Activated naive CD4-positive, alpha-beta T cell treated with anti-CD3 and anti-CD28 coated beads, Interleukin-2, amount 50 U/mL, for 16 hours (primary cell): ENCODE measurements at places on chromosomes 3 and 15.

DNA sequence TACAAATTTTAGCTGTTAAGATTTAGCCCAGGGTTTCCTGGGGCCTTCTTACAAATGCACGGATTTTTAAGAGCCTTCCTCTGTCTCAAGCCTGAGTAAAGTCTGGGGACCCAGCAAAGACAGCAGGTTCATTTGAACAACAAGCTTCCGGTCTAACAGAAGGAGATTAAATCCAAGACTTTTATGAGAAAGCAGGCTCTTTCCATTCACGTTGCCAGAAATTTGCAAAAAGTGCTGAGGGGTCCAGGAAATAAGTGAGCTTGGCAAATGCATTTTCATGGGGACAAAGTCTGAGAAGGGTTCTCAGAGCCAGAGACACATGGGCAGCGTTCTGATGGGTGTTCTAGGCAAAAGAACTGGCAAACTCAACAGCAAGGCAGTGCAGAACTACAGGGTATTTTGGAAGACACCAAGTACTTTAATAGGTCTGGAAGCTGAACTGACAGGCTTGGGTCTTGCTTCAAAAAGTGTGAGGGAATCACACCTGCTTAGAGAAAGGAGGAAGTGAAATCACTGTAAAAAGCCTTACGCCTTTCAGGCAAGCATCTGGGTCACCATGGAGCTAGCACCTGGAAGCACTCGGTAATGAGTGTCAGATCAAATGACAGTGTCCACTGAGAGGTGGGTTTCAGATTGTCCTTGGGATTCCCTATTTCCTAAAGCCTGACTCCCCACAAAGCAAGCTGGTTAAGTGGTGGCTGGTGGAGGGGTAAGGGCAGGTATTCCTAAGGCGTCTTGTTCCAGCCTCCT, 115.8 kb upstream of the ARHGEF3 start:
- DNase-seq: no peak

GRCh38 chr15:59953392-59953883, 50.7 kb upstream of the FOXB1 start:
- no peak for DNase-seq

DNA sequence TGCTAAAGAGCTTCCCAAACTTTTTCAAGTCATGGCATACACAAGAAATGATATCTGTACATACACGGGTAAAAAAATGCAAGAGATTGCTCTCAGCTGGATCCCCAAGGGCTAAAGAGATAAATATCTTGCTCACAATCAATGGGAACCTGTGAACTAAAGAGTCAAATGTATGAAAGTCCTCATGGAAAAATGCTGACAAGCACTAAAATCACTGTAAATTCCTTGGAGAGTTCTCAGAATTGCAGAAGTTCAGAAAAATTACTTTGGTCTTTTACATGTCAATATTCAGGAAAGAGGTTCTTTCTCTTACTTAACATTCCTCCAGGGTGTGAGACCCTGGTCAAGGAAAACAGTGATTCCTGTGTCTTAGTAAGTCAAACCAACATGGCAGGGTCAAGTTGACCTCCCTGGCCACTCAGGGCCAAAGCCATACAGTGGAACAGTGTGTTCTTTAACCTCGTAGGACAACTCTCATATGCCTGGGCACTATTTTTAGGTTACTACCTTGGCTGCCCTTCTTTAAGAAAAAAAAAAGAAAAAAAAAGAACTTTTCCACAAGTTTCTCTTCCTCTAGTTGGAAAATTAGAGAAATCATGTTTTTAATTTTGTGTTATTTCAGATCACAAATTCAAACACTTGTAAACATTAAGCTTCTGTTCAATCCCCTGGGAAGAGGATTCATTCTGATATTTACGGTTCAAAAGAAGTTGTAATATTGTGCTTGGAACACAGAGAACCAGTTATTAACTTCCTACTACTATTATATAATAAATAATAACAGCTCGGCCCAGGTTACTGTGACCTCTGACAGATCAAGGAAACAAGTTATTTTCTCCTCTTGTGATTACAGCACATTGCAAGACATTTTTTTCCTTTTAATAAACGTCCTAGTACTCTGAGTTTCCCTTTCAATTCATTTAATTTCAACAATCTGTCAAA, 12.5 kb downstream of the SSR3 start:
- no peak for DNase-seq

DNA sequence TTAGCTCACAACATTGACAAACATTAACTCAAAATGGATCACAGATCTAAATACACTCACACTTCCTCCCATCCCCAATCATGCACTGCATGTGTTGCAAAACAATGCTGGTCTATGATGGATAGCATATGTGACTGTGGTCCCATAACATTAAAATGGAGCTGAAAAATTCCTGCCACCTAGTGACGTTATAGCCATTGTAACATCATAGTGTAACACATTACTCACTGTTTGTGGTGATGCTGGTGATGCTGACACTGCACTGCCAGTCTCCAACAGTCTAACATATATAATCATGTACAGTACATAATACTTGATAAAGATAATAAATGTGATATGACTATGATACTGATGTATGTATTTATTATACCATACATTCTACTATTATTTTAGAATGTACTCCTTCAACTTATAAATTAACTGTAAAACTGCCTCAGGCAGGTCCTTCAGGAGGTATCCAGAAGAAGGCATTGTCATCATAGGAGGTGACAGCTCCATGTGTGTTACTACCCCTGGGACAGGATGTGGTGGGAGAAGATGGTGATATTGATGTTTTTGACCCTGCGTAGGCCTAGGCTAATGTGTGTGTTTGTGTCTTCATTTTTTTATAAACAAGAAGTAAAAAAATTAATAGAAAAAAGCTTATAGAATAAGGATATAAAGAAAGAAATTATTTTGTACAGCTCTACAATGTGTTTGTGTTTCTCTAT, 41.3 kb downstream of the TXNRD3 start:
- DNase-seq: no peak

- no peak for DNase-seq
These were observed 105.3 kb upstream of the TOPAZ1 start for GRCh38 chr3:44136421-44136820.

DNA sequence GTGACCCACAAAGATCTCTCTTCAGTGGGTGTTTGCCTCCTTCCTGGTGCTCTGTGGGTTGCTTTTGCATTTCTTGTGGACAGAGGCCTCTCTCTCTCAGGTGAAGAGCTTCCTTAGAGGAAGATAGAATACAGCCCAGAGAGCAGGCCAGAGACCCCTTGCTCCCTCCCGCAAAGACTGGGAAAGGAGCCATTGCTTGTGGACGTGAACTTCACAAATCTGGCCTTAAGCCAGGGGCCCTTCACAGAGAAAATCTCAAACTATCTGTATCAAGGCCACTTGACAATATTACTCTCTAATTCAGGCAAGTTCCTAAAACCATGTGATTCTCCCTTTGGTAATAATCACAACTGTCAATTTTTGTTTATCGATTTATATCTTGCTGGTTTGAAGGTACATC, 30.4 kb upstream of the CLK3 start:
- DNase-seq: no peak

DNA sequence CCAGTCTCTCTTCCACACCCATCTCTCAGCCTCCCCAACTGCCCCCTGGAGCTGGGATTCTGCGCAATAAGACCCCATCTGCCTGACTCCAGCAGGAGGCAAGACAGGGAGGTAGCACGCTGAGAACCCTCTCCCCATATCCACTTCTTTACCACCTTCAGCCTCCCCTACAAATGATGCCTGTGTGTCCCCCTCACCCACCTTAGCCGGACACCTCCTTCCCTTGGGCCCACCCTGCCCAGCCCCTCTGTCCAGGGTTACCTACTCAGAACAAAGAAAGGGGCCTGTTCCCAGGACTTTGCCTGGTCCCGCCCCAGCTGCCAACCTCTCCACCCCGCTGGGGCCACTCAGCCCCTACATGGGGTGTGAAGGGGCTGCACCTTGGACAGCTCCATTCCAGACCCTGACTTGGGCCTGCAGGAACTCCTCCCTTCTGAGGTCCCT, 40.8 kb upstream of the ATP2B2 start:
- DNase-seq: no peak

GRCh38 chr3:12177126-12177525, 18.4 kb upstream of the TIMP4 start:
- no peak for DNase-seq

- no peak for DNase-seq
These were observed 608.2 kb downstream of the NSUN3 start for GRCh38 chr3:94671078-94671477.

DNA sequence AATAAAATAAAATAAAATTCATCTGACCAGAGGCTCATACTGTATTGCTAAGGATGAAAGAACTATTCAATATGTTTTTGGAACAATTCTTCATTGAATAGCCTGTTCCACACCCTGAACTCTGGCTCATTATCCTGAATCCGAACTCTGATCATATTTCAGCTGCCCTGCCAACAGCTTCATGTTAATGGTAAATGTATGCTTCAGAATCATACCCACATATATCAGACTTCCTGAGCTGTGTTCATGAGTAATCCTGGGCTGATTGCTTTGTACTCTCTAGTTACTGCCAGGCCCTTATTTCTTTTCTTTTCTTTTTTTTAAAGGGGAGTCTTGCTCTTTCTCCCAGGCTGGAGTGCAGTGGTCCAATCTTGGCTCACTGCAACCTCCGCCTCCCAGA, 11.8 kb downstream of the INO80 start:
- DNase-seq: no peak

DNA sequence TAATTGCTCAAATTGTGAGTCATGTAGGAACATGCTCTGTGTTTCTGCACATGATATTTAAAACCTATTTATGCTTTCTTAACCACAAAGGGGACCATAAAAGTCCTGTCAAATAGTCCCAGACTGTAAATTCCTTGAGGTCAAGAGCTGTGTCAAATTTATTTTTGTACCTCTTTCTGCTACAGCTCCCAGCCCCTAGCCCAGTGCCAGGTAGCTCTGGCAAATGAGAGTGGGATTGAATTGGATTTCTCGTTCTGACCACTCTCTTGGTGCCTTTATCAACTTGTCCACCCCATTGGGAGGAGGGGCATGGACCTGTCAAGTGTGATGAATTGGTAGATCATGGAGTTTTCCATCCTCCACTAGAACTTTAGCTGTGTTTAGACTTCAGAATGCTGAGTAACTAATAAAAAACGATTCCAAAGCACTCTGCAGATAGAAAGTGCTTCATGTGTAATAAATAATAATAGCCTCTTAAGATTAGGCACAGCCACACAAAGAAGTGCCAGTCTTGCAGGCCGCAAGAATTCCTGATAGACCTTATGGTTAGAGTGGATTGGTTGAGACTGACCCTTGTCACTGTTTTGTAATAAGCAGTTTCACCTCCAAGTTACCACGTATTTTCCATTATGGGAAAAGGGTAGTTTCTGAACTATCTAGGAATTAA, 120.4 kb downstream of the LPP start:
- DNase-seq: no peak

DNA sequence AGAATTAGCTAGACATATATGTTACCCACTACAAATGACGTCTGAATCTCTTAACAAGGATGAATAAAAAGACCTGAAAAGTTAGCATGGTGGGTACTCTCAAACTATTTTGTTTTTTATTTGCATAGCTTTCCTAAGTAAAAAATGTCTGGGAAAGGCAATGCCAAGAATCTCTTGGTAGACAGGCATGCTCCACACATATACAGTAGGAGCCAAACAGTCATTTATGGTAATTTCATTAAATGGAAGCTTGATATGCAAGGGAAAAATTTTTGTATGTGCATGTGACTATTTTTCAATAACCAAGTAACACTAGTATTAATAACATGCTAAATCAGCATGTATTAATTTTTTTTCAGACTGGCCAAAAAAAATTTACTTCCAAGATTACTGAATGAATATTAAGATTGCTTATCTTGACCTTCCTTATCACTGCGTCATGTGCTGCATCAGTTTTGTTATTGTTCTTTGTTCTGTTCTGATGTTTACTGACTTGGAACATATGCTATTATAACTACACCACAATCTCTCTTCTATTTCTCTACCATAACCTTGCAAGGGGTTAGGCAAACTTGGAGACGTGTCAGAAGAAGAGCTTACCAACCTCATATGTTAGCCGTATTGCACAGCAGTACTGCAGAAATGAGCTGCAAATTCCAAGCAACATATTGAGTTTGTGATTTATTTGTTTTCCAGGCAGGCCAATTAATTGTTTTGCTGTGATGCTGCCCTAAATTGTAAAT, 255.3 kb downstream of the RBMS3 start:
- no peak for DNase-seq

GRCh38 chr15:71601038-71601834, 209.1 kb upstream of the NR2E3 start:
- DNase-seq: no peak

DNA sequence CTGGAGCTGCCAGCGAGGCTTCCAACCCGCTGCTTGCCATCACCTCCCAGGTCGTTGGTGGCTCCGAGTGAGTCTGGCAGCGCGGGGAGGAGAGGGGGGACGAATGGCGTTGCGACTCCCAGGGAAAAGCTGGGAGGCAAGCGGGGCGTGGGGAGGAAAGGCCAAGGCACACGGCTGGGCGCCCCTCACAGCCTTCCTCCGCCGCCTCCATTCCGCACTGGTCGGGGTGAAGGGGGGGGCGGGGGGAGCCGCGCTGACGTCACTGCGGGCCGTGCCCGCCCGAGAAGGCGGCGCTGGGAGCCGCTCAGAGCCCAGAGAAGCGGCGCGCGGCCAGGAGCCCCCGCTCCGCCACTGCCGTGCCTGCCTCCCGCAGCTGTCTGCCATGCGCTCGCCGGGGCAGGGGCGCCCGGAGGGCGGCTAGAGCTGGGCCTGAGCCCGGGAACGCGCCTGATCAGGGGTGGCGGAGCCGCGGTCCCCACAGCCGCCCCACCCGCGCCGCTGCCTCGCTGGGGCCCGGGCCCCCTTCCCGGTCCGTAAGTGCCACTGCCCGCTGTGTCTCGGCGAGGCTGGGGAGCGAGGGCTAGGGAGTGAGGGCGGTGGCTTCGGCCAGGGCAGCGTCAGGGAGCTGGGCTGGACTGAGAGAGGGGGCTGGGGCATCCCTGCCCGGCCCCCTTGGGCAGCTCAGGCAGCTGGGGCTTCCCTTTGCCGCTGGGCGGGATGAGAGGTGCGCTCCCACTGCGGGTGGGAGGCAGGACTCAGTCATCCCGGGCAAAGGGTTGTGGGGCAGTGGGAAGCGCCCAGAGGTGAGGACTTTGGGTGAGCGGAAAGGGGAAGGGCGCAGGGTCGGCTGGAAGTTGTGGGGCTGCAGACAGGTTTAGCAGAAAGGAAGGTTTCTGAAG, 27.8 kb upstream of the POLG start:
- DNase-seq: no peak

DNA sequence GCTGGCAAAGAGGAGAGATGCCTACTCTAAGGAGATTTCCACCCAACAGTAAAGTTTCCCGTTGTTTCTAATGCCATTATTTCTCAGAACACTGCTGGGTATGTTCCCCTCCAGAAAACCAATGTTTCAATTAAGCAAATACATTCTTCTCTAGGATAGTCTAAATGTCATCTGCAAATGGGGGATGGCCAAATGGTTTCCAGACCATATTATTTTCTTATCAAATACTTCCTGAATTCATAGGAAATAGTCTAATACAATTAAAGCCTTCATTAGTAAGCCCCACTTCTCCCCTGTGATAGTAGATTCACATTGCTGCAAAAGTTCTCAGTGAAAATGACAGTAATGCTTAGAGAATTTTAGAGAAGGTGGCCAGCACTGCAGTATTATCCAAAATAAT, 716.6 kb downstream of the GRM7 start:
- no peak for DNase-seq

- DNase-seq: no peak
These were observed 53.3 kb downstream of the AAGAB start for GRCh38 chr15:67201136-67201535.

GRCh38 chr3:59704292-59704691, 654.5 kb upstream of the CFAP20DC start:
- no peak for DNase-seq

- DNase-seq: no peak
These were observed 121.7 kb upstream of the DLG1 start for GRCh38 chr3:197420115-197420514.
